ENCODE measurements at places on chromosomes 4 and X.

GRCh38 chr4:88422403-88422802, 34.5 kb upstream of the HERC5 start:
- no peak for DNase-seq

- DNase-seq: peak; percentile 15
These were observed 260.5 kb downstream of the RAPGEF2 start for GRCh38 chr4:159363361-159363760.

GRCh38 chr4:23773884-23774636, 115.8 kb downstream of the PPARGC1A start:
- DNase-seq: no peak

- DNase-seq: no peak
These were observed 184.4 kb upstream of the CXorf66 start for GRCh38 chrX:140149761-140150160.

All from inflammatory macrophage treated with lipopolysaccharide for 1 hour (primary cell).